Hindlimb muscle (tissue), 1 donor: ENCODE measurements at places on chromosomes 16 and 17. TPM values are rescaled to one million over a fixed set of nuclear protein-coding genes. Genes with fewer than 3 reads are reported as not detected.

The NPIPA2 gene
- not detected for polyA plus RNA-seq

The PIMREG gene
- polyA plus RNA-seq: 13.3 TPM

The AXIN1 gene
- 12.4 TPM for polyA plus RNA-seq

The TMC7 gene
- polyA plus RNA-seq: 1.9 TPM

The CCL4L2 gene
- polyA plus RNA-seq: 1.3 TPM

The MYH2 gene
- polyA plus RNA-seq: 48.2 TPM

The LLGL1 gene
- polyA plus RNA-seq: 26.2 TPM

The PRSS53 gene
- polyA plus RNA-seq: 5.8 TPM

The CDC42EP4 gene
- 21.5 TPM for polyA plus RNA-seq

The CDH3 gene
- polyA plus RNA-seq: 1.1 TPM

The SLC7A5 gene
- 12.7 TPM for polyA plus RNA-seq

The PEMT gene
- polyA plus RNA-seq: 28.3 TPM

The OTOA gene
- 0.19 TPM for polyA plus RNA-seq

The TNP2 gene
- polyA plus RNA-seq: not detected

The CNGB1 gene
- polyA plus RNA-seq: not detected

The SLC38A8 gene
- not detected for polyA plus RNA-seq

The PERCC1 gene
- 0.43 TPM for polyA plus RNA-seq

The GPRC5C gene
- polyA plus RNA-seq: 46.6 TPM

The RGS11 gene
- 1.6 TPM for polyA plus RNA-seq

The ENPP7 gene
- polyA plus RNA-seq: not detected

The SGSM2 gene
- polyA plus RNA-seq: 53.5 TPM

The FLCN gene
- polyA plus RNA-seq: 27.7 TPM

The DOC2A gene
- polyA plus RNA-seq: 1.4 TPM

The DRG2 gene
- polyA plus RNA-seq: 28.6 TPM

The MXRA7 gene
- polyA plus RNA-seq: 110 TPM

The TBC1D3L gene
- 28.1 TPM for polyA plus RNA-seq

The OMG gene
- polyA plus RNA-seq: 0.27 TPM

The AOC2 gene
- 1.0 TPM for polyA plus RNA-seq

The OR4D1 gene
- 0.05 TPM for polyA plus RNA-seq

The HSDL1 gene
- polyA plus RNA-seq: 13.7 TPM

The SULT1A1 gene
- 8.8 TPM for polyA plus RNA-seq

The PSKH1 gene
- 23.0 TPM for polyA plus RNA-seq

The HID1 gene
- polyA plus RNA-seq: 7.9 TPM

The ITGAX gene
- polyA plus RNA-seq: 2.9 TPM

The CLEC3A gene
- not detected for polyA plus RNA-seq

The AXIN2 gene
- polyA plus RNA-seq: 19.4 TPM

The CAVIN1 gene
- 301 TPM for polyA plus RNA-seq

The ZNF19 gene
- polyA plus RNA-seq: 2.6 TPM

The MT3 gene
- 8.7 TPM for polyA plus RNA-seq

The TP53TG3F gene
- not detected for polyA plus RNA-seq

The SRP68 gene
- 86.8 TPM for polyA plus RNA-seq

The MRPL12 gene
- polyA plus RNA-seq: 55.2 TPM

The FOXC2 gene
- 0.70 TPM for polyA plus RNA-seq

The CES4A gene
- polyA plus RNA-seq: 2.6 TPM

The TPPP3 gene
- 384 TPM for polyA plus RNA-seq

The PRR14 gene
- polyA plus RNA-seq: 19.8 TPM

The RNF157 gene
- polyA plus RNA-seq: 15.4 TPM

The TEKT1 gene
- not detected for polyA plus RNA-seq

The CHMP1A gene
- polyA plus RNA-seq: 51.3 TPM

The SLC12A3 gene
- polyA plus RNA-seq: 0.05 TPM

The KRTAP9-8 gene
- not detected for polyA plus RNA-seq

The TNRC6C gene
- polyA plus RNA-seq: 10.4 TPM

The NACA2 gene
- 1.3 TPM for polyA plus RNA-seq

The MMP2 gene
- 404 TPM for polyA plus RNA-seq

The LPO gene
- polyA plus RNA-seq: 0.22 TPM

The CD300LD gene
- polyA plus RNA-seq: not detected

The ITGAL gene
- 4.1 TPM for polyA plus RNA-seq

The HOXB5 gene
- polyA plus RNA-seq: 0.48 TPM
